A549 treated with dexamethasone at 1 μM for 4 hours (cell line): ENCODE measurements at places on chromosomes 2 and 18. TPM values are rescaled to one million over a fixed set of nuclear protein-coding genes. Genes with fewer than 3 reads are reported as not detected.

RNF125 gene
- 0.21 to 0.60 TPM (median 0.25 TPM) in 5 replicates for total RNA-seq

INHBB gene
- total RNA-seq, result 22.0 to 35.9 TPM (median 28.5 TPM) in 5 replicates

HOXD13 gene
- total RNA-seq, result 0.12 to 0.19 TPM (median 0.14 TPM) in 5 replicates

OSR1 gene
- 8.3 to 12.3 TPM (median 9.5 TPM) in 5 replicates for total RNA-seq

PKDCC gene
- 19.6 to 26.0 TPM (median 21.8 TPM) in 5 replicates for total RNA-seq

TTN gene
- total RNA-seq, result under 0.01 to 0.04 TPM (median 0.01 TPM) in 5 replicates

LYG2 gene
- not detected in 5 replicates for total RNA-seq

ATL2 gene
- total RNA-seq, result 45.9 to 65.5 TPM (median 56.1 TPM) in 5 replicates

BCL2 gene
- total RNA-seq, result 0.51 to 0.68 TPM (median 0.64 TPM) in 5 replicates

IL1RL2 gene
- 0.04 to 0.08 TPM (median 0.06 TPM) in 3 of 5 replicates, not detected in the others for total RNA-seq

ALKAL2 gene
- total RNA-seq, result not detected in 5 replicates

DSC3 gene
- total RNA-seq, result 1.4 to 2.0 TPM (median 1.7 TPM) in 5 replicates

SLC40A1 gene
- total RNA-seq, result 1.4 to 2.0 TPM (median 1.7 TPM) in 5 replicates

NAT8 gene
- total RNA-seq, result not detected in 5 replicates
